ENCODE measurements at places on chromosomes 4 and X.

GRCh38 chrX:118049713-118050112, 66.9 kb downstream of the KLHL13 start:
- no peak for DNase-seq

GRCh38 chr4:77398256-77398655, 207.4 kb upstream of the CXCL13 start:
- no peak for DNase-seq

DNA sequence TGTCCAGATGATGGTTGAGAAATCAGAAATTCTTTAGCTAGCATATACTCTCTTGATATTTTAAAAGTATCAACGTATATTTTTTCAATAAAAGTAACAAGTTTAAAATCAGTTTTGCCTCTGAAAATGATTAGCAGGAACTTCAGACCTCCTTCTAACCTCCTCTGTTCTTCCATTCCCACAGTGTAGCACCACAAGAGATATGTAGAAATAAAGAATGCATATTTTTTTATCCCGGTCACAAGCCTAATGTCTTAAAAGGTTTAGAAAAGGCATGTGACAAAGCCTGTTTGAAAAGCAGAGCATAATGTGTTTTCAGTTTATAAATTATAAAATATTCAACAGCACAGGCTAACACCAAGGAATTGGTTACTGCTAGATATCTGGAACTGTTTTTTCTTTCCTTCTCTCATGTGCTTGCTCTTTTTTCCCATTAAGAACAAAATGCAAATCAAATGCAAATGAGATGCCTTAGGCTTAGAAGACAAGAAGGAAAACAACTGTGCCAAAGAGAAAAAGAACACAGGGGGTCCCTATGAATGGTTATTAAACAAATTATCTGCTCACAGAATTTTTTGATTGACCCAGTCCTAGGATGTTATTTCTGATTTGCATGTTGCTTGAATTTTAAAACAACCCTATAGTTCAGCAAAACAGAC, 351.7 kb upstream of the FAM241A start:
- DNase-seq: no peak

- no peak for DNase-seq
Measured at GRCh38 chr4:19999276-19999675, 252.4 kb upstream of the SLIT2 start.

DNA sequence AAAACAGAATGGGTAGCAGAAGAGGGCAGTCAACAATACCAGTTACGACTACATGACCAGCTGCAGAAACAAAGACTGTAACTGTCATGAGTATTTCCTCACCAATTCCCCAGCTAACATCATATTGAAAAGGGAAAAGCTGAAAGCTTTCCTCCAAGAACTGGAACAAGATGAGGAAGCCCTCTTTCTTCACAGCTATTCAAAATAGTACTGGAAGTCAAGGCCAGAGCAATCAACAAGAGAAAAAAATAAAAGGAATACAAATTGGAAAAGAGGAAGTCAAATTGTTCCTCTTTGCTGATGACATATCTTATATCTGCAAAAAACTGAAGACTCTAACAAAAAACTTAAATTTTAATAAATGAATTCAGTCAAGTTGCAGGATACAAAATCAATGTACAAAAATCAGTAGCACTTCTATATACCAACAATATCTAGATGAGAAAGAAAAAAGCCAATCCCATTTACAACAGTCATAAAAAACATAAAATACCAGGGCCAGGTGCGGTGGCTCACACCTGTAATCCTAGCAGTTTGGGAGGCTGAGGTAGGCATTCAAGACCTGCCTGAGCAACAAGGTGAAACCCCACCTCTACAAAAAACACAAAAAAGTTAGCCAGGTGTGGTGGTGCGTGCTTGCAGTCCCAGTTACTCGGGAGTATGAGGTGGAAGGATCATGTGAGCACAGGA, 125.4 kb downstream of the ATP8A1 start:
- DNase-seq: no peak

- DNase-seq: no peak
Measured at GRCh38 chr4:22556495-22556894, 40.6 kb upstream of the ADGRA3 start.

DNA sequence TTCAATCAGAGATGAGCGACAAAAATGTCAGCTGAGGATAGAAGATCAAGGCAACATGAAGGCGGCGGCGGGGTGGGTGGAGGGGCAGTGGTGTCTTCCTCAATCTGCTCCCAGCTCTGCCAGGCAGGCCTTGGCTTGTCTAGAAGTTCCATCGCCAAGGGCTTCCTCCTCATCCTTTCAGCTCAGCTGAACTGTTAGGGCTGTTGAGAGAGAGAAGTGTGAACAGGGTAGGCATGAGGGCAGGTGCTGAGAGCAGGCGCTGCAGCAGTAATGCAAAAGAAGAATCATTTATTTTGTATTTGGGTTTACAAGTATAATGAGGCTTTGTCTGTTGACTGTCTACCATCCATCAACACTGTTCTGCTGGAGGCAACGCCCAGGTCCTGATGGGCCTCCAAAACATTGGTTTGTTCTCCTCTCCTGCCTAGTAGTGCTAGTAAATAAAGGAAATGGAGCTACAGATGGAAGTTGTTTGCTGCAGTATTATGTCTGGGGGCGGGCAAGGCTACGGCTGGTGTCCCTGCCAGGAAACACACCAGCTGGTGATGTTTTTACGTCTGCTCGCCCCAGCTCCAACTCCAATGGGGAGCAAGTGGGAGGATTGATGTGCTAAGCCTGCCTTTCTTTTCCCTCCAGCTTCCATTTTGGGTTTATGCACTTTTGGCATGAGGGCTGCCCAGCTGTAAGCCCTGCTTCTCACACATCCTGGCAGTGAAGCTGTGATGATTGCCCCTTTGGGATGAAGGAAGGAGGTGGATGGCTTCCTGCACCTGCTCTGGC, 139.4 kb upstream of the BOD1L1 start:
- DNase-seq: no peak

GRCh38 chr4:102759831-102760644, 730 bp downstream of the MANBA start:
- DNase-seq: peak; percentile 8

- DNase-seq: no peak
Measured at GRCh38 chr4:113783701-113784100, 22.2 kb upstream of the CAMK2D start.

DNA sequence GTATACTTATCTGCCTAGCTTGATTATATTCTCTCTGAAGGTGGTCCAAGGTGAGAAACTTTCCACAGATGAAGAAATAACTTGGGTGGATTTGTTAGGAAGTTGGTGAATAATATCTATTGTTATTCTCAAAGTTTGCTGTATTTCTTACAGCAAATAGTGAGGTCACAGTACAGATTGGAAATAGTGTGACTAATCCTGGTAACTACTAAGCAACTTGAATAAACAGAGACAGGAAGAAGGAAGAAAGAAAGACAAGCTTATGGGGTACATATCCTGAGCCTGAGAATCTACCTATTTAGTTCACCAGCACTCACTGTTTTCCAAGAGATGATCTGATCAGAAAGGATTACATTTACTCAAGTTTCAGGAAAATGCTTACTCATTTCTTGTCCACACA, 1416.1 kb downstream of the RPA4 start:
- DNase-seq: no peak

DNA sequence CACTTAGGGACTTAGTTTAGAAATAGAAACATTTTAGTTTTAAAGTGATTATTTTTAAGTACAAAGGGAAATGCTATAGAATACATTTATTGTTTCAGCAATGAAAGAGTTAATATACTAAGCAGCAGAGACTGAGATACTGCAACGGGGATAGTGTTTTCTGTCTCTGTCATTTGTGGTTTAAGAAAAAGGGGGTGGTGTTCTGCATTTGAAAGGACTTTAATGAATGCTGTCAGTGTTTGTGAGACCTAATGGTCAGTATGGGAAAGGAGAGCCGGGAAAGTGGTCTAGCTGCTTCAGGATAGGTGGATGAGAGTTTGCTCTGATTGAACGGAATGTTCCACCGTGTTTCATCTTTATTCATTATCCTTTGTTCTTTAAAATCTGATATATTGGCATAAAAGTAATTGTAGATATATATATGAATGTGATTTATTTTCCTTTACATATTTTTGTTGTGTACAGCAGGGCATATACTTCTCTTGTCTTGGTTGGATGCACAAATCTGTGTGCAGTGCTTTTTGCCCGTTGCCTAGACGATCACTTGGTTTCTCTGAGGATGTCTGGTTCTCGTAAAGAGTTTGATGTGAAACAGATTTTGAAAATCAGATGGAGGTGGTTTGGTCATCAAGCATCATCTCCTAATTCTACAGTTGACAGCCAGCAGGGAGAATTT, at the start of gene KLHL5:
TSS of gene KLHL5 (plus strand) at position 139 of the 676 bp plus-strand sequence. CDS start at position 560, 421 bp downstream.
- DNase-seq: no peak

GRCh38 chr4:153004081-153004850, 68.1 kb downstream of the FHDC1 start:
- DNase-seq: no peak

GRCh38 chrX:123731258-123731986, 1.4 kb downstream of the THOC2 start:
- peak; percentile 3 for DNase-seq

DNA sequence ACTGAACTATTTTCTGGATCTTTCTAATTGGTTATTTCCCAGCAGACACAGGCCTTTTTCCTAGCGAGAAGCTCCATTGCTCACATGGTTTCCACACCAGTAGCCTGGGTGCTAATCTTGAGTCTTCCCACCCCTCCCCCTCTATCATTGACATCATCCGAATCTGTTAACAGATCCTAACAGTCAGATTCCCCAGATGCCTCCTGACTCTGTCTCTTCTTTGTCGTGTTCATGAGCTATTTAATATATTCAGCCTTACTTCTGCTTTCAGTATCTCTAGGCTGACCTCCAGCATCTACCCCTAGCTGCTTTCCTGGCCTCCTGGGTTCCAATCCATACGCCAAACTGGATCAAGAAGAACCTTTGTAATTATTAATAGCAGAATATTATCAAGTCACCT, 85.0 kb downstream of the CLNK start:
- no peak for DNase-seq

- no peak for DNase-seq
Measured at GRCh38 chrX:13219991-13220764, 99.7 kb downstream of the ATXN3L start.

DNA sequence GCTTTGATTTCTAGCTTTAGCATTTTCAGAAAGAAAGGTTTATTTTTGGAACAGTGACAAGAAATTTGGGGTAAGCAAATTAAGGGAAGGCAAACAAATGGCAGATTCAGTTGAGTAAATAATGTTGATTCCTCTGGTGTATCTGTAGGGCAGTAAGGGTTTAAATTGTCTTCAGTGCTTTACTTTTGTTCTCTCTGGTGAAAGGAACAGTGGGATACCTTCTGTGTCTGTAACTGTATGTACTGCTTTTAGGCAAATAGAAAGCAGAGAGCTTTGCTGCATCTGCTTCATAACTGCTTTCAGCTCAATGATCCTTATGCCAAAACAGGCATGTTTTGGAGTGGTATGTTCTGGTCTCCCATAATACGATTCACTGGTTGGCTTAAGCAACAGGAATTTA, 932.1 kb upstream of the SLIT2 start:
- no peak for DNase-seq

DNA sequence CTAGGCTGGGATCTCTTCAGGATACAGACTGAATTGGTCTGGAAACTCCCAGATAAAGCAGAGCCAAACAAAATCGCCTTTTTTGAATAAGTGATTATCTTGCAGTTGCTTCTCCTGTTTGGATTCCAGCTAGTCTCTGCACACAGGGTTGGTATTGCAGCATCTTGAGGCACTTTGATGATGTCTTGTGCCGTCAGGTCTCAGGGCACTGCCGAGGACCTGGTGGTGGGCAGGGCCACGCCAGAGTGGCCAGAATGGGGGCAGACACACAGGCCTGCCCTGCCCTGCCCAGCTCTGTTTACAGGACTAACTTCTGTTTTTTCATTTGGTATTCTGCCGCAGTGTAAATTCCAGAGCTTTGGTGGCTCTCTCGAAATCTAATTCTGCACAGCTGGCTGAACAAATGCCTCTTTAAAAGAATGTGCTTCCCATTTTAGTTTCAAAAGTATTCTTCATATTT, 276.1 kb downstream of the NR3C2 start:
- DNase-seq: no peak

GRCh38 chr4:112739442-112739841, 102.5 kb downstream of the LARP7 start:
- DNase-seq: no peak

DNA sequence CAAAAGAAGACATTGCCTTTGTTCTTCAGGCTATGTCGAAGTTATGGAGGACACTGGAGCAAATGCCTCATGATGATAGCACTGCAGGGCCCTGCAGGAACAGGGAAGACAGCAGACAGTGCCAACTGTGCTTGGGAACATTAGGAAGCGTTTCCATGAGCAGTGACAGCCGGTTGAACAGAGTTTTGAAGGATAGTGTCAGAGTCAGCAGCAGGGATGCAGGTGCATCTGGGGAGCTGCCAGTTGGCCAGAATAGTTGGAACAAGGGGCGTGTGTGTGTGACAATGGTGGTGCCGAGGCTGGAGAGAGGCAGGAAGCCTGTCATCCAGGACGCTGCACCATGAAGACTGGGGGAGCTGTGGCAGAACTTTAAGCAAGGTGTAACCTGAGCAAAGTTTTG, 88.6 kb downstream of the SHROOM3 start:
- no peak for DNase-seq

DNA sequence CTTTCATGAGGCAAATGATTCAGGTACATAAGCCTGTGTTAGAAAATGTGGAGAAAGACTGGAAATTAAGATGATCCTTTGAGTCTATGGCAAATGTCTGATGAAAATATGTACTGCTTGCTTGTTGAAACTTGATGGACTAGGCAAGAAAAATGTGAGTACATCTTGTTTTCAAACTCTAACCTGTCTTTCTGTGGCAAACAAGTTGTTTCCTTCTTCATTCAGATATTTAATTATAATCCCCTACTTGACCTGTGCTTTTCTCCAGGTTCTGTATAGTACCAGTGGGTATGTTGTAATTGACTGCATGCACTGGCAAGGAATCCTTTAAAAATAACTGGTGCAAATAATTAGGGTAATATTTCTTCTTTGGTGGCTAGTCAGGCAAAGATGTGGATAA, 136.7 kb downstream of the ARHGAP24 start:
- no peak for DNase-seq

GRCh38 chr4:101067383-101067782, 279.9 kb downstream of the PPP3CA start:
- DNase-seq: no peak

GRCh38 chrX:115400960-115401359, 111.4 kb downstream of the LUZP4 start:
- DNase-seq: no peak

DNA sequence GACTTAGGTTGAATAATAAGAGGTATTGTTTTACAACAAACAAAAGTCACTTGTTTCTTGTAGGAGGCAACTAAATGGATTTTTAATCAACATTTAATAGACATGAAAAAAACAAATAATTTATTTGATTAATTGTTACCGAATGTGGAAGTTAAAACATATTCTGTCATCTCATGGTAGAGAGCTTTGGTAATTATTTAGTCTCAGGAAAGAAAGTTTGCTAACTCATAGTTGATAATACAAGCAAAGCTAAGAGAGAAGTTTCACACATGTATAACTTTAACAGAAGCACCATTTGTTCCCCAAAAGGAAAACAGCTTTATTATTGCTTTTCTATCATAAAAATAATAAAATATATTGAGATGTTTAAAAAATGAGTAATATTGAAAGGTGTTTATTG, 44.9 kb downstream of the GUCY1A1 start:
- DNase-seq: no peak
